ENCODE measurements at places on chromosomes 16 and 17.

- no peaks in the 10 kb centered on the region for H3K27me3 ChIP-seq
- H3K36me3 ChIP-seq: no peaks in the 10 kb centered on the region
- peak overlapping the region; percentile 97 for H3K4me3 ChIP-seq
- DNase-seq: no peak
Measured at GRCh38 chr16:11976850-11977375, 379 bp downstream of the SNX29 start.

DNA sequence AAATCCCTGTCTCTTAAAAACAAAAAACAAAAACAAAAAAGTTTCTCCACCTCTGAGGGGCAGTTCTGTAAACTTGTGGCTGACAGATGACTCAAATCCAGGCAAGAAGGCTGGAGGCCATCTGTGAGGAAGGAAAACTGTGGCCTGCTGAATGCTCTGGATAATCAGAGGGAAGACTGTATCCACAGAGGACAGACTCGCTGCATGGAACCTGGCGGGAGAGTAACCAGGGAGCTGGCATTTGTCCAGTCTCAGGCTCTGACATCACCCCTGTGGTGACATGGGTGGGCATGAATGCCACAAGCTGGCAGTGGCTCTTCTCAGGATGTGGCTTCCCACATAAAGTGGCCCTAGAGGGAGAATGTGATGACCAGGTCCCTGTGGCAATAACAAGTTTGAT lies 2.8 kb upstream of the KSR1 start:
- no peaks in the 10 kb centered on the region for H3K36me3 ChIP-seq
- no peak overlapping the region for H3K27ac ChIP-seq
- no peaks in the 10 kb centered on the region for H3K4me1 ChIP-seq

DNA sequence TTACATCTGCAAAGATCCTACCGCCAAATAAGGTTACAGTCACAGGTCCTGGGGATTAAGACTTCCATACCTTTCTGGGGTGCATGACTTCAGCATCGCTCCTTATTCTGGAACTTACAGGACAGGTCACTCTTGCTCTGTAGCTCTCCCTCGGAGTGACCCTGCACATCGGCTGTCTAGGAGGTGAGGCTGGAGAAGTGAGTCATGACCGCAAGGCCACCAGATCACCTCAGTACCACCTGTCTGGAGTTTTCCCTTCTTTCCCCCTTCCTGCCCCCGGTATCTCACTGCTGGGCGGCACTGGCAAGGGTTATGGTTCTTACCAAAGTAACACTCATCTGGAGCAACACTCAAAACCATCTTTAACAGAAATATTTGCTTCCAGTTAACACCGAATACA lies 374.8 kb downstream of the SLC39A11 start:
- no peak overlapping the region for H3K4me3 ChIP-seq
- H3K36me3 ChIP-seq: no peaks in the 10 kb centered on the region
- H3K4me1 ChIP-seq: no peaks in the 10 kb centered on the region
- no peaks in the 10 kb centered on the region for H3K27me3 ChIP-seq

- H3K27ac ChIP-seq: no peak overlapping the region
- H3K36me3 ChIP-seq: no peaks in the 10 kb centered on the region
- no peak for DNase-seq
- H3K4me3 ChIP-seq: no peak overlapping the region
Measured at GRCh38 chr17:4469552-4469951, 29.1 kb upstream of the SPNS2 start.

GRCh38 chr16:19939553-19939952 lies 54.9 kb upstream of the GPRC5B start:
- DNase-seq: no peak
- H3K27ac ChIP-seq: no peak overlapping the region
- H3K4me3 ChIP-seq: no peak overlapping the region
- no peaks in the 10 kb centered on the region for H3K36me3 ChIP-seq
- no peaks in the 10 kb centered on the region for H3K4me1 ChIP-seq

DNA sequence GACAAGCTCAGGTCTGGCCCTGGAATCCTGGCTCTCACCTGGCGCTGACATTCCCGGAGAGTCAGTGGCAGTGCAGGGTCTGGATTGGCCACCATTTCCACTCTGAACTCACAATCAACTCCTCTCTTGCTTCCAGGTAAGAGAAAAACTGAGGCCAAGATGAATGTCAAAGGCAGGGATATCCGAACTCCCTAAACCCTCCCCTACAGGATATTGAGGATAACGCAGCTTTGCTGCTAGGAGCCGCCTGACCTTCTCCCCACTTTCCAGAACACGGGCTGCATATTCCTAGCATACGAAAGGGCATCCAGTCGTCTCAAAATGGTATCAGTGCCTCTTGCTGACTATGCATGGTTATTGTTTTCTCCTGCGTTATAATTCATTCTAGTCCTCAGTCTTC lies 473.4 kb downstream of the SOX9 start:
- peaks cover 20% of the 10 kb centered on the region for H3K4me1 ChIP-seq
- H3K27ac ChIP-seq: no peak overlapping the region
- no peak overlapping the region for H3K4me3 ChIP-seq
- no peak for DNase-seq
- no peaks in the 10 kb centered on the region for H3K36me3 ChIP-seq
- no peaks in the 10 kb centered on the region for H3K27me3 ChIP-seq

GRCh38 chr16:27993587-27993986 lies 69.9 kb downstream of the GSG1L start:
- no peaks in the 10 kb centered on the region for H3K4me1 ChIP-seq
- H3K4me3 ChIP-seq: no peak overlapping the region
- no peak overlapping the region for H3K27ac ChIP-seq

DNA sequence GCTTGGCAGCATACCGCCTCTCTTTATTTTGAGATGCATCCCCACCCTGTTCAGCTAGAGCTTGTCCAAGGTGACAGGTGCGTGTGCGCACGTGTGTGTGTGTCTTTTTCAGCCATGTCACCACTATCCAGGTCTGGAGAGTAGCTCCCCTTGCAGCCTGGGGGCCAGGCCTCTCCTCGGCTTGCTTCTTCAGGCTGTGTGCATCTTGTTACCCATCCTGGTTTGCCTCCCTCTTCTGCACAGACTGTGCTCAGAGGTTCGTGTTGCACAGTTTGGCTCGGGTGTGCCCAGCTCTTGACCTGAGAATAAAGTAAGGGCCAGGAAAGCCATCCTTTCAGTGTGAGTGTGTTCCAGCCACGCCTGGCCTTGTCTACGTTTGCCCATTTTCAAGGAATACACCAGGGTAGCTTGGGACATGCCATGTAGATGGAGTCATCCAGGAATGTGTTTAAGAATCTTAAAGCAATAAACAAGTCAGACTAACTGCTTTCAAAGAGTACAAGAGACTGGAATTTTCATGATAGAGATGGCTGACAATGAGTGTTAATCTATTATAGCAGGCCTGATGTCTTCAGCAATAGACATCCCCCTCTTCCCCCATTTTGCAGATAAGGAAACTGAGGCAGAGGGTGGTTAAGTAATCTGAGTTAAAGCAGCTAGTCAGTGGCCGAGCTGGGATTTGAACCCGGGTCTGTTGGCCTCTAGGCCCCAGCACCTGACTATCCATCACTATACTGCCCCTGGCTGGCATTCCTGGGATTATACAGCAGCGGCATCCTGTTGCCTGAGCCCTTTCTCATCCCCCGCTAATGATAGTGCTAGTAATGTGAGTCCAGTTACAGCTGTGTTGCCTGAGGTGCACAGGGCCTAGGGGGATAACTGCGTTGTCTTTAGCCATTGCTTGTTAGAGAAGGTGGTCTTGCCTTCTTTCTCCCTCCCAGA lies 77.9 kb downstream of the KSR1 start:
- no peak for DNase-seq
- no peak overlapping the region for H3K4me3 ChIP-seq
- H3K27me3 ChIP-seq: peaks cover 9% of the 10 kb centered on the region

DNA sequence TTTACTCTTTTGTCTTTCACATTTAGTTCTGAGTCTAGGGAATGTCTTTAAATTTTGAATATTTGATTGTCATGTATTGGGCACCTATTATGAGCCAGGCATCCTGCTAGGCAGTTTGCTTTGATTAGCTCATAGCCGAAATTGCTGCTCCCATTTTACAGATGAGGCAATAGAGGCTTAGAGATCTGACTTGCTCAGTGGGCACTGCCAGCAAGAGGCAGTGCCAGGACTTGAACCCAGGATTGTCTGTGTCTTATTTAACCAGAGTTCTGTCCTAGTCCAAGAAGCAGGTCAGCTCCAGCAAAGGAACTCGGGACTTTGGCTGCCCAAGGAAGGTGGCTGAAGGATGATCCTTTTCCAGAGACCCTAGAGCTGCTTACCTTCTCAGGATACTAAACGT lies 24.5 kb downstream of the BEAN1 start:
- no peaks in the 10 kb centered on the region for H3K4me1 ChIP-seq
- DNase-seq: no peak
- H3K4me3 ChIP-seq: no peak overlapping the region
- no peak overlapping the region for H3K27ac ChIP-seq
- H3K36me3 ChIP-seq: no peaks in the 10 kb centered on the region

- no peaks in the 10 kb centered on the region for H3K27me3 ChIP-seq
- no peak overlapping the region for H3K4me3 ChIP-seq
- no peaks in the 10 kb centered on the region for H3K4me1 ChIP-seq
- no peak overlapping the region for H3K27ac ChIP-seq
- H3K36me3 ChIP-seq: no peaks in the 10 kb centered on the region
- no peak for DNase-seq
Measured at GRCh38 chr16:77393955-77394354, 40.9 kb downstream of the ADAMTS18 start.
